ENCODE measurements at places on chromosomes 2 and 18.

DNA sequence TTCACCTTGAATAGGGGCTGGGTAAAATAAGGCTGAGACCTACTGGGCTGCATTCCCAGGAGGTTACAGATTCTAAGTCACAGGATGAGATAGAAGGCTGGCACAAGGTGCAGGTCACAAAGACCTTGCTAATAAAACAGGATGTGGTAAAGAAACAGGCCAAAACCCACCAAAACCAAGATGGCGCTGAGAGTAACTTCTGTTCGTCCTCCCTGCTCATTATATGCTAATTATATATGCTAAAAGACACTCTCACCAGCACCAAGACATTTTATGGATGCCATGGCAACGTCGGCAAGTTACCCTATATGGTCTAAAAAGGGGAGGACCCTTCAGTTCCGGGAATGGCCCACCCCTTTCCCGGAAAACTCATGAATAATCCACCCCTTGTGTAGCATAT is 711.5 kb upstream of the KLHL29 start:
- no peak for DNase-seq

GRCh38 chr2:152372438-152372984 is 37.5 kb downstream of the FMNL2 start:
- no peak for DNase-seq

- DNase-seq, result no peak
These were observed 120.2 kb upstream of the ZNF516 start for GRCh38 chr18:76615065-76615733.

DNA sequence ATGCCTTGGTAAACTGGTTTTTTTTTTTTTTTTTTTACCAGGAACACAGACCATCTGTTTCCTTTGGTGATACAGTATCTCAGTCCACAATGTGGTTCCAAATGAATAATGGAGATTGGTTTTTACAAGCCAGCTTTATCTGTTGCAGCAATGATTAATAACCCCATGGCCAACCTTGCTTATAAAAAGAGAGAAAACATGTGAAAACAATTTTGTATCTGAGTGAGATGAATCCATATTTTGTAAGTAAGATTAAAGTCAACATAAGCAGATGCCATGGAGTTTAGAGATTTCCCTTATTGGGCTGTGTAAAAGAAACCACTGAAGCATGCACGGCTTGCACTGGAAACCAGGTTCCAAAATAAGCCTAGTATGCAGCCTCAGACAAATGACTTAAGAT is 108.6 kb upstream of the CNTNAP5 start:
- no peak for DNase-seq

GRCh38 chr2:38605298-38605830 is 2.6 kb upstream of the HNRNPLL start:
- no peak for DNase-seq

GRCh38 chr18:76391038-76391437 is 104.0 kb downstream of the ZNF516 start:
- no peak for DNase-seq

DNA sequence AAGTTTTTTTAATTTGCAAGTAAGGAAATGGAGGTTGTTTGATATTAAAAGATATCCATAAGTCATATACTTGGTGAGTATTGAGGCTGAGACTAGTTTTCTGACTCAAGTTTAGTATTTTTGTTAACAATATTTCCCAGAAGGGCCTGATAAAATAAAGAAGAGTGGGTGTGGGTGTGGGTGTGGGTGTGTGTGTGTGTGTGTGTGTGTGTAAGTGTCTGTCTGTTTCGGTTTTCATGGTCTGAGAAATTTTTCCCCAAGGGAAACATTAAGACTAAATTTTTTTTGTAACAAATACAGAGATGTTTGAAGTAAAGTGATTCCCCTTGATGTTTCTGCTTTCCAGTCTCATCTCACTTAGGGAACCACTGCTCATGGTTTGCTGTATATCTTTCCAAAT is 36.5 kb downstream of the PPM1B start:
- DNase-seq, result no peak

DNA sequence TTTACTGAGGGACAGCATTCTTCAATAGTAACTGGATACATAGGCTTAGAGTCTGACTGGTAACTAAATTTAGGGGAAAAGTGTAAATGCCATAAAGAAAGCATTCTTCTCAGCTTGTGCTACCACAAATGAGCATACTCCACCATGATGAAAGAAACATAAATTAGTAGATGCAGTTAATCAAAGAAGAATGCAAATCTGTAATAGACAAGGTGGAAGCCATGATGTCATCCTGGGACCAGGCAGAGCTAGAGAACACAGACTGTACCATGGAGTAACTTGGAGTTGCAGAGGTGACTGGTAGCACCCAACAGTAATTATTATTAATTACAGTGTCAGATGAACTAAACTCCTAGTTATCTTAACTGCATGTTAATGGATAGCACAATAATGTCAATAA is 51.7 kb downstream of the RBKS start:
- DNase-seq, result no peak

- no peak for DNase-seq
These were observed 94.1 kb upstream of the ST8SIA3 start for GRCh38 chr18:57258131-57258777.

- no peak for DNase-seq
These were observed 18.7 kb upstream of the REL start for GRCh38 chr2:60862642-60863041.

- no peak for DNase-seq
These were observed 283.7 kb upstream of the PKDCC start for GRCh38 chr2:41764131-41764530.

- no peak for DNase-seq
These were observed 439.8 kb downstream of the RNF144A start for GRCh38 chr2:7356909-7357584.

- no peak for DNase-seq
These were observed 40.4 kb downstream of the PLEKHM3 start for GRCh38 chr2:207984765-207985480.

Data from NCI-H1436 (cell line).